ENCODE measurements at places on chromosomes 5 and 9.

- no peak for DNase-seq
Measured at GRCh38 chr9:115378241-115378640, 260.3 kb upstream of the TNC start.

GRCh38 chr5:152593388-152593787 is 188.3 kb upstream of the NMUR2 start:
- no peak for DNase-seq

DNA sequence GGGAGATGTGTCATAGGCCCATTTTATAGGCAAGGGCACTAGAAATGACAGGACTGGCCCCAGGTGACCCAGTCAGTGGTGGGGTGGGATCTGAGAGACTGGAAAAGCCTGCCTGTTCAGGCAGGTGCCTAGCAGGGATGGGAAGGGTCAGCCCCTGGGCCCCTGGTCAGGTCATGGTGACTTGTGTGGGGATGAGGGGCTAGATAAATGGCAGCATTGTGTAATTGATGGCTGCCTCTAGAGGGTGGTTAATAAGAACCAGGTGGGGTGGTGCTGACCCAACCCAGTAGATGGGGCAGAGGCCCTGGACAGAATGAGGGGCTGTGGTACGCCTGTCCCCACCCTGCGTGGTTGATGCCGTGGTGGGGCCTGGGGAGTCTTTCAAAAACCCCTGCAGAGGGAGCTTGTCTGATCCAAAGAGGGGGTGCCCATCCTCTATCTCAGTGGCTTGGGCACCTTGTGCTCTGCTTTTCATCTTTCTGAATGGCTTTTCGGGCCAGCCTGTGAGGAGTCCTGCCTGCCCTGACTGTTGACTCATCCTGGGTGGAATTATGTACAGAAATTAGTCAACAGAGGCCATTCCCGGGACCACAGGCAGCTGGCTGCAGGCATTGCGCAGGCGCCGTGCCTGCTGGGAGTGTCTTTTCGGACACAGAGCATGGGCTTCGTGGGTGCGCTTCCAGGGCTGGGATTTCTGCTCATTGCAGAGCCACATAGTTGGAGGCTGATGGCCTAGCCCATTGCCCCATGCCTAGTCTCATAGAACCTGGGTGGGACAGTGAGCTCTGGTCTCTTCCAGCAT is 93.6 kb upstream of the PITX1 start:
- peak; percentile 79 for DNase-seq

DNA sequence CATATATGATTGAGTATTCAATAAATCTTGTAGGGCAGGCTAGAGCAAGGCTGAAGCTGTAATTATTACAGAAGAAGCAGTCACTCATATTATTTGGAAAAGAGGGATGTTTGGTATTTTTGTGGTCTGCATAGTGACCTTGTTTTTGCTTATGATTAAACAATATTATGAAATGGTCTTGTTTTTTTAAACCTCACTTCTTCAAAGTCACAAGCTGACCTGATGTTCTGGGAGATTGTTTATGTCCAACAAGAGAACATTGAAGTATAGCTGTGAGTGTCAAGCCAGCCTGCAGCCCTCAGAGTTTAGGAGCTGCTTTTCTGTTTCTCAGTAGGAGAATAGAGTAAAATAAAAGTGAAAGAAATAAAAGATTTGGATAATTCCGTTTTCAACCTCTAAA is 342.2 kb downstream of the LRRC70 start:
- DNase-seq: no peak

GRCh38 chr5:1752881-1753280 is 46.8 kb downstream of the MRPL36 start:
- no peak for DNase-seq

Measured in EH (cell line).